ENCODE measurements at places on chromosomes 12 and 14. TPM values are rescaled to one million over a fixed set of nuclear protein-coding genes. Genes with fewer than 3 reads are reported as not detected.
A peak's percentile ranks its signal among the peaks of the same experiment; 100 is the strongest.

- no peak for DNase-seq
Measured at GRCh38 chr12:13367973-13368372, 171.4 kb downstream of the EMP1 start.

DNA sequence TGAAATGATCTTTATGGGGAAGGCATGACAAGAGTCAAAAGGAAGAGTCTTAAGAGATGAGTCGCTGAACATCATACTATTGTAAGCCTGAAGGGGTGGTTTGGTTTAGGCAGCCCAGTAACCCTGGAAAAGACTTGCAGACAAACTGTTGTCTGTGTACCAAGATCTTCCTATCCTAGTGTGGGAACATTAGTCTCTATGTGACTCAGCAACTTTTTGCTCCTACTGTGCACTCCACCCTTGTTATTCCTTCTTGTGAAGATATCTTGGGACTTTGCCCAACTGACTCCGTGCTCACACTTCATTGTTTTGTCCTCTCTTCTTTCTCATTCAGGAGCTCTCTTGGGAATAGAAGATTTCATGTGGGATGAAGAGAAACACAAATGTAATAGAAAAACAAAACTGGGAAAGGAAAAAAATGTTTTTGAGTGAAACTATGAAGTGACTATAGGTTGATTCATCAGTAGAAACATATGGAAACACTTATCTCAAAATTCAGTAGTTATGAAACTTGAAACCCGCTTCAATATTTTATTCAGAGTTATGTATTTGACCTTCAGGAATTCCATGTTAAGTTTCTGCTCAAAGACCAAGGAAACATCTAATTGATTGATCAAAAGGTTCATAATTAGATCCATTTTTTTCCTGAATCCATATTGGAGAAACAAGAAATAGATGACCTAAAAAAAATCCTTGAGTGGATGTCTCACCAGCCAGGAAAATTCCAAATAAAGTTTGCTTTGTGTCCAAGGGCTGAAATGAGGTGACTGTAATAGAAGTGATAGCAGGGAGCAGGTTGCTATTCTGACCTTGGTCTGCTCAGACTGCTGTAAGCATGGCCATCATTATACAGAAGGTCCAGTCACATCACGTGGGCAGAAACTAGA is 67.2 kb downstream of the BTG1 start:
- DNase-seq: peak; percentile 53

Gene DPF3
- total RNA-seq: 24.6 TPM

DNA sequence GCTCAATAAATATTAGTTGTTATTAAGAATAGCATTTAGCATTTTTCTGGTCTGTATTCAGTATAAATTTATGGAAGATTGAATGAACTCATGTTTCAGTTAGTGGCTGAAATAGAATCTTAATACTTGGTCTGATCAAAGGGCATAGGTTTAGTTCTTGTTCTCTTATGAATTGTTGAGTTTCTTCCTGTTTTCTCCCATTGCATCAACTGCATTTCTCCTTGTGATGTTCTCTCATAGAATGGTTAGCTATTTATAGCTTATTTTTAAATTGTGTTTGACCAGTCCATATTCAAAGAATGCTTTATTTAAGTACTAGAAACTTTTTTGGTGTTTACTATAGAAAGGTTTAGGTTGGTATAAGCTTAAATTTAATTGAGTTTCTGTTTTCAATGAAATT is 29.8 kb downstream of the APAF1 start:
- no peak for DNase-seq

Gene PMEL
- total RNA-seq: 2.0 TPM

Gene SLC5A8
- total RNA-seq: 1.6 TPM

DNA sequence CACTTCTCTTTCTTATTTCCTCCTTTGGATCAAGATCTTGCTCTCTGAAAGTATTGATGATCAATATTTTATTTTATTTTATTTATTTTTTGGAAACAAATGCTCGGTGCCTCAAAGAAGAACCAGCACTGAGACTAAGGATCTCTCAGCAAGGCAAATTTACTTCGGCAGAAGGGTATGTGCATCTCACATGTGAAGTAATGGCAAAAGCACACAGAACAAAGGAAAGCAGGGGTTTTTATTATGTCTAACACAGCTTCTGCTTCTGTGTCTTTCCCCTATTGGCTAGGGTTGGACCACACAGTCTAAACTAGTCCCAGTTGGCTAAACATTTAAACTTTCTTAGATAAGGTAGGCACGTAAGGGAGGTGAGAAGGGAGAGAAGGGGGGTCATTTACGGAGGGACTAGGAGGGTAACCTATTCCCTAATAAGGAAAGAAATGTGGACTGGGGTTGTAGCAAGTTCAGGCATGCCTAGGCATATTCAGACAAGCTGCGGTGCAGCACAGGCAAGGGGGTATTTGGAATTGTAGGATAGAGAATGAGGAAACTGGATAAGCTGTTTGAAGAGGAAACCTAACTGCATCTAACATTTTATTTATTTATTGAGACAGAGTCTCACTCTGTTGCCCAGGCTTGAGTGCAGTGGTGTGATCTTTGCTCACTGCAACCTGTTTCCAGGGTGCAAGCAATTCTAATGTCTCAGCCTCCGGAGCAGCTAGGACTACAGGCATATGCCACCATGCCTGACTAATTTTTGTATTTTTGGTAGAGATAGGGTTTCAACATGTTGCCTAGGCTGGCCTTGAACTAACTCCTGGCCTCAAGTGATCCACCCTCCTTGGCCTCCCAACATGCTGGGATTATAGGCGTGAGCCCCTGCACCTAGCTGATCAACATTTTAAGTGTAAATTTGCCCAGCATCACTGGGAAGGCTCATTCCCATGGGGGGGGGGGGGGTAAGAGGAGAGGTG is 90.0 kb upstream of the EIF5 start:
- no peak for DNase-seq

- peak; percentile 12 for DNase-seq
Measured at GRCh38 chr14:104601786-104602185, 2.8 kb downstream of the TMEM179 start.

GRCh38 chr14:94486883-94487282 is 10.9 kb upstream of the SERPINA9 start:
- no peak for DNase-seq

Gene LRP1-AS
- total RNA-seq: not detected

DNA sequence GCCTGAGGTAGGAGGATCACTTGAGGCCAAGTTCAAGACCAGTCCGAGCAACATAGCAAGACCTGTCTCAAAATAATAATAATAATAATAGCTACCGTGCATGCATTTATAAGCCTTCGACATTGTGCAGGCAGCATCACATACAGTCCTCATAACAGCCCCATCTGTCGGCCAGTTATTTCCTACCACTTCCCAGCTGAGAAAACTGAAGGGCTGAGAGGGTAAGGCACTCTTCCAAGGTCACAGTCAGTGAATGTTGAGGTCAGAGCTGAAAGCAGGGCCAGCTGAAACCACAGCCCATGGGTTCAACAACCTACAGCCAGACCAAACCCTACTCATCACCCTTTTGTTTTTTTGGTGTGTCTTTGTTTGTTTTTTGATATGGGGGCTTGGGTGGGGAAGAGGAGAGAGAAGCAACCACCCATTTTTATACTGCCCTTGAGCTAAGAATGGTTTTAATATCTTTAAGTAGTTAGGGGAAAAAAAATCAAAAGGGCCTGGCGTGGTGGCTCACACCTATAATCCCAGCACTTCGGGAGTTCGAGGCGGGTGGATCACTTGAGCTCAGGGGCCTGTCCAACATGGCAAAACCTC is 16.8 kb upstream of the ITPK1 start:
- no peak for DNase-seq

Gene ITPK1
- 33.5 TPM for total RNA-seq

DNA sequence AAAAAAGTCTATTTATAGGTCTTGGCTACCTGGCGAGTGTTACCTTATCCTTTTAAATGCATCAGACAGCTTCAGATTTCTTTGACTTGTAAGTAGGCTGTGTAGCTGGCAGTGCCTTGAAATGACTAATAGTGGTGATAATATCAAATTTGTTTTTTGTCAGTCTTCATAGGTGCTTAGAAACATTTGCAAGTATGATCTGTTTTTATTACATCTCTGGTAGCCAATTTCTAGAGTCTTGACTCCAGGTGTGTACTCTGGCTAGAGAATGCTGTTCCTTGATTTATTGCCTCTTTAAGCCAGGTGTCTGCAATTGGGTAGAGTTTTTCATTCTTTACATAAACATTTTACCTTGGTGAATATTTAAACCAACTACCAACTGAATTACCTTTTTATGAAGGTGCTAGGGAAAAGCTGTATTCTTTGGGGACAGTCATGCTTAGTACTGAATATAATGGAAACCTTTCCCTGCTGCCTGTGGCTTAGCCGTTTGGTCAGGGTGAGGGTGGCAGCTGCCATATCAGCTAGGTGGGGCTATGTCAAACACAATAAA is 32.6 kb downstream of the MLXIP start:
- DNase-seq: no peak

Gene BATF
- 0.56 TPM for total RNA-seq

Gene BICDL1
- total RNA-seq: 1.1 TPM

All from ovary (tissue), 10 donors.